ENCODE measurements at places on chromosomes 11 and 22.

DNA sequence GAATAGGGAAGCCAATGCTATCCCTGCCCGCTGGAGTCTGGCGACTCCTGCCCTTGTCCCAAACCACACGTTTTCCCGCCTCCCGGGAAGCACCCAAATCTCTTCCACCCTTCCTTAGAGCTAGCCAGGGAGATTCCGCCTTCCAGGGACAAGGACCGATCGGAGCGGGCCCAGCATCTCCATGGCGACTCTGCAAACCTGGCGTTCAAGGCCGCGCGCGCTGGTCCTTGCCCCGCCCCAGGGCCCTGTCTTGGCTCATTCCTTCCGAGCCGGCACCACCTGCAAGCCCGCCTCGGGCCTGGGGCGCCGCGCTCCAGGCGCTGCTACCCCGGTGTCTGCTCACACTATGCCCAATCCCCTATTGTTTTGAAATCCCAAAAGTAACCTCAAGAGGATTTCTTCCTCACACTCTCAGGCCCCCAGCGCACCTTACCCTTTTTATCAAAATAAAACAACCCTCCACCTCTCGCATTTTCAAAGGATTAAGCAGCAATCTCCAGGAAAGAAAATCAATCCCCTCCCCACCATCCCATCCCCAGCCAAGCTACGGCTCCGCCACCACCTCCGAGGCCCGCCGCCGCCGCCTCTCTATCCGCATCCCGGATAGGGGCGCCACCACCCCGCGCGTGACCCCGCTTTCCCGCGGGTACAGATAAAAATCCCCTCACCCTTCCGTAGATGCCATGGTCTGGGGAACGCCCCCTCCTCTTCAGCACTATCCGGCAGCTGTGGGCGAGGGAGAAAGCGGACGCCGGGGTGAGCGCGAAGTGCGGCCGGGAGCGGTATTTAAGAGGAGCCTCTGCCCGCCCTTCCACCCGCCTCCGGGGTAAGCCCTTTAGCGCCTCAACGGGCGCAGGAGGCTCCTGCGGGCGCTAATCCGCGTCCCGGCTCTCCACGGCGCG, 825 bp downstream of the SLC1A2 start:
- DNase-seq: no peak

GRCh38 chr11:45918331-45918941, 759 bp upstream of the PEX16 start:
- DNase-seq: peak; percentile 12

DNA sequence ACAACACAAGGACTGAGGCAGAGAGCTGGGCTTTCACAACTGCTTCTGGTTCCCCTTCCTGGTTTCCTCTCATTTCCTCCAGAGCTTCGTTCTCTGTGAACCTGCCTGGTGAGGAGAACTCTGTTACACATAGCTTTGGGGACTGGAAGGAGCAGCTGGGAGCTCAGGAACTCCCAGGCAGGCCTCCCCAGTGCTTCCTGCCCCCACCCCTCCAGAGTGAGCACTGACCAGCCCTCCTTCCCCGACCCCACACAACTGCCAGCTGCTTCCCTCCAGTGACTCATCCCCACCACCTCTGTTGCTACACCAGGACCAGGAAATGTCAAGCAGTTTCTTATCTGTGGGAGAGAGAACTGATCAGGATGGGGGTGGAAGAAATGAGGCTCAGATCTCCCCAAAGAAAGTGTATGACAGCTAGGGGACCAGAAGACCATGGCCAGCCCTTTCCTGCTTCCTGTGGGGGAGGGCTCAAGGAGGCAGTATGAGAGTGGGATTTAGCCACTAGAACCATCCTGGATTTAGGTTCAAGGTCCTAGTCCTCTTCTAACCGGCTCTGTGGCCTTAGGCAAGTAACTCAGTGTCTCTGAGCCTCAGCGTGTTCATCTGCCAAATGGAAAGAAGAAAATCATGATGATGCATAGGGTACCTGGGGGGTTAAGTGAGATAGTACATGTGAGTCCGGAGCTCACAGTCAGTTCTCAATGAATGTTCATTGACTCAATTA, 4.5 kb upstream of the TP53I11 start:
- peak; percentile 36 for DNase-seq

DNA sequence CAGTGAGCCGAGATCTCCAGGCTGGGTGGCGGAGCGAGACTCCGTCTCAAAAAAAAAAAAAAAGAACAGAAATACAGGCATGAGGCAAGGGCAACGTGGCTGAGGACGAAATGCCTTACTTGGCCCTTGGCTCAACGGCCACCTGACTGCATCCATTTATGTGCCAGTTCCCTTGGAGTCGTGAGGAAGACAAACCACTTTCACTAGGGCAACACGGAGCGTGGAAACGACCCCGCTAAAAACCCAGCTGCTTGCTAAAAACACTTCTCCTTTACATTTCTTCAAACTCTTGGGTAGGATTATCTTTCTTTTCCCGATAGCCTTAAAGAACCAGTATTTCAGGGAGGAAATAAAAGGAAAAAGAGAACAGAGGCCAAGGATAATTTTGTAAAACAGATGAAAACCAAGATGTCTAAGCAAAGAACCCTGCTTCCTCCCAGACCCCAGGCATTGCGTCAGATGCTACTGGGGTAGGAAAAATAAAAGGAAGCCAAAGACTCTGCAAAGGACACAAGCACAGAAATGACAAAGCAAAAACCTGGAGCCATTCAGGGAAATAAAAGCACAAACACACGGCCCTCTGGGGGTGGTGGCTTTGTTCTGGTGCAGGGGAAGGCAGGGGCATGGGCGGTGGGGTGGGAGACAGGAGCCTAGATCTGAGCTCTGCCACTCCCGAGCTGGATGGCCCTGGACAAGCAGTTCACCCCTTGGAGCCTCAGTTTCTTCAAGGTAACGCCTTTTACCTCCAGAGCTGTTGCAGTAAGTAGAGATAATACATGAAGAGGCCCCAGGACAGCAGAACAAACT, 37.0 kb downstream of the PC start:
- no peak for DNase-seq

DNA sequence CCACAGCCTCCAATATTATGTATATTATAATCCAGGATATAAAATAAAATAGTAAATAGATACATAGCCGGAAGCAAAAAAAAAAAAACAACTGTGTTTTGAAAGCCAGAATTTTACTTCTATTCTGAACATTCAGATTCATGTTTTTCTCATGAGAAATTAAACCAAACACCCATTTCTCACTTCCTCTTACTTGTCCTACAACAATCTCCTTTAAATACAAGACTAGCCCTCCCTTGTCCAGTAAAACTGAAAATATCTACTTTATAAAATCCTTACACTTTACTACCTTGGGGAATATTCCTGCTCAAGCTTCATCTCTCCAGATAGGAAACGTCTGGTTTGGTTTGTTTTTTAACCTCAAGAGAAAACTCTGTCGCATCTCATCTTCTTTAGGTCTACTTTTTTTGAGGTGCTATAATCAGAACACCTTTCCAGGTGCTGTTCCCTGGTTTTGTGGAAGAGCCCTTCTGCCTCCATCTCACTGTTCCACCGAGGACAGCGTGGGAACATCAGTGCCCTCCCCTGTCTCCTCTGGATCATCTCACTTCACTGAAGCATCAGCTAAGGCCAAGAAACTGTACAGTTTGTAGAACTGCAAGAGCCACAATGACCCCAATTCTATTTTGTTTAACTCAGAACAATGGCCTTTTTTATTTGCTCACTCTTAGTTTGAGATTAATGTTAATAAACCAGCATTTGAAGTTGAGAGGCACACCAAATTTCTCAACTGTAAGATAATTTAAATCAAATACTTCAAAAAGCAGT, 82.0 kb upstream of the ARHGAP32 start:
- DNase-seq: no peak

DNA sequence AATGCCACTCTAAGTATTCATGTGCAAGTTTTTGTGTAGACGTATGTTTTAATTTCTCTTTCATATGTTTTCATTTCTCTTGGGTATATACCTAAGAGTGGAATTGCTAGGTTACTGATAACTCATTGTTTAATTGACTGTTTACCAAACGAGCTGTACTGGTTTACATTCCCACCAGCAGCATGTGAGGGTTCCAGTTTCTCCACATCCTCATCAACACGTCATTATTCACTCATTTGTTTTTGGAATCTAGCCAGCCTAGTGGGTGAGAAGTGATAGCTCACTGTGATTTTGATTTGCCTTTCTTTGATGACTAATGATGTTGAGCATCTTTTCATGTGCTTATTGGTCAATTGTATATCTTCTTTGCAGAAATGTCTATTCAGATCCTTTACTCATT, 4.0 kb downstream of the ANKRD13D start:
- DNase-seq: no peak

GRCh38 chr22:38798496-38798895, 4.6 kb upstream of the DNAL4 start:
- no peak for DNase-seq

DNA sequence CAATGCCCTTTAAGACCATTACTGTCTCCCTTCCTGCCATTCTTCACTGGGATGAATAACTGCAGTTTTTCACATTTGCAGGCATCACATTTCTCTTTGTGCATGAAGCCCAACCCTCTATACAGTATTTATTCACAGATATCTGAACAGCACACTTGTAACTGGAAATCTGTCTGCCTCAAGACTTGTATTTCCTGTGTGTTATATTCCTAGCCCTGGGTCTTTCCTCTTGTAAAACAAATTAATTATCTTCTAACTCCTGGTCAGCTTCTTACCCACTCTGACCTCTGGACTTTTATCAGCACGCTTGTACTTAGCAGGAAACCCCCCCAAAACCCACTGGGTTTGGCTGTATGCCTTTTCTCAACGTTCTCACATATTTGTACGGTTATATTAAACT, 2.0 kb downstream of the CSRP3 start:
- DNase-seq: no peak

- DNase-seq: no peak
Measured at GRCh38 chr11:75831915-75832502, 17.0 kb downstream of the UVRAG start.

DNA sequence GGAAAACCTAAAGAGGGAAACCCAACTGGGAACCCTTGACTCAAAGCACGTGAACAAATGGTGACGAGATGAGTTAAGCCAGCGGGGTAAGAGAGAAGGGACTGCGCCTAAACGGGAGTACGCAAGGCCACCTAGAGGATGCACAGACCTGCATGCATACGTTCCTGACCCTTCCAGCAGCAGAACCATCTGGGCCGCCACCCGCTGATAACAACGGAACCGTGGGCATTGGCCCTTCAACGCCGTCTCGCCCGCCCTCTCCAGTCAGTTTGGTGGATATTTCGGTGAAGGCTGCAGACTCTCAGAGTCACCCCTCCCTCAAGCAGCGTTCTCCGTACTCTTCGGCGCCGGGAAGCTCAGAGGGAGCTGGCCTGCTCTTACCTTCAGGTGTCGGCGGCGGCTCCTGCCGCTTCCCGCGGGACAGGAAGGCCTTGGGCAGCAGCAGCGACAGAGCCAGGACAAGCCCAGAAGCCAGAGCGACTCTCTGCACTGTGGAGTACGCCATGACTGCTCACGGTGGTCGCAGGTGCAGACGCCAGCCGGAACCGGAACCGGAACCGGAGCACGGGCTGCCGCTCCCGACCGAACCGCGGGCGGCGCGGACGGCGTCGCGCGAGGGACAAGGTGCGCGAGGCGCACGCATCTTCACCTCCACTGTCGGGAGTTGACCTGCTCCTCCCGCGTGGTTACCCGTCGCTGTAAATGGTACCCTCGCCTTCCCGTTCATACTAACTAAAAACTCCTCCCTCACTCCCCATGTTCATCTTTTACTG, at the start of gene RIC3:
RIC3 (minus strand) TSS at position 541 of the 773 bp plus-strand sequence; CDS start at position 505, 36 bp downstream.
- DNase-seq: no peak

- DNase-seq: no peak
Measured at GRCh38 chr22:37484480-37485394, 1.4 kb downstream of the MFNG start.

DNA sequence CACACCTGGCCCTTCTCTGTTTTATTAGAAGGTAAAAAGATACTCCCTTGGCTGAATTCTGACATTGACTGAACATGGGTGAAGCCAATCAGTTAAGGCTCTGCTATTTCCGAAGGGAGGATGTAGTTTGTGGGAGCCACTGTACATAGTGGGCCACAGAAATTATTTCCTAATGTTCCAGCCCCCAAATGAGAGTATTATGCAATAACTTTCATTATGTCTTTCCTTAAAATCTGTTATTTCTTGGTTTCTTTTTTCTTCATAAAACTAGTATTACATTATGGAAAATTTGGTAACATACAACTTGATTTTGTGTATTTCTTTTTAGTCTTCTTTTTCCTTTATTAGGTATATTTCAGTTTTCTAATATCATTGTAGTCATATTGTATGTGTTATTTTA, 51.9 kb upstream of the EP300 start:
- no peak for DNase-seq

DNA sequence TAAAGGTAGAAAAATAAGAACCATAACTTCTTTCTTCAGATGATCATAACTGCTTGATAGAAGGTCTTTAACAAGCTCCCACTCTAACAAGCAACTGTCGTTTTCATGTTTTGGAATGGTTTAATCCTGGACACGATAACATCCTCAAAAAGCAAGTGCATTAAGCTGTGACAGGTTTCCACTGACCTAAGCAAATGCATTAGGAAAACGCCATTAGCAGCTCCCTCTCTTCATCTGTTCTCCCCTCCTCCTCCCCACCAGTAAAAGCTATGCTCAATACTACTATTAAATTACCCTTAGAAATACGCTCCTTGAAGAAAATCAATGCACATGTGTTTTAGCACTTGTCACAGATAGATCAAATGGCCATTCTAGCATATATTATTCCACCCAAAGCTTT, 729.4 kb downstream of the OPCML start:
- no peak for DNase-seq

DNA sequence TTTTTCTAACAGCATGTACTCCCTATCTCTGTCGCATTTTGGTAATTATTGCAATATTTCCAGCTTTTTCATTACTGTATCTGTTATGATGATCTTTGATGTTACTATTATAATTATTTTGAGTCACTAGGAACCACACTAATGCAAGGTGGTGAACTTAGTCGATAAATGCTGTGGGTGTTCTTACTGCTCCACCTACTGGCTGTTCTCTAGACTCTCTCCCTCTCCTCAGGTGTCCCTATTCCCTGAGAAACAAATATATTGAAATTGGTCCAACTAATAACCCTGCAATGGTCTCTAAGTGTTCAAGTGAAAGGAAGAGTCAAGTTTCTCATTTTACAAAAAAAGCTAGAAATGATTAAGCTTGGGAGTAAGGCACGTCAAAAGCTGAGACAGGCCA, 10.5 kb downstream of the ARL14EP start:
- no peak for DNase-seq

GRCh38 chr11:8080069-8080670, 841 bp upstream of the TUB start:
- no peak for DNase-seq

GRCh38 chr11:83156996-83157593, at the start of gene PCF11:
Gene PCF11, plus strand, starts transcription at chr11:83157131. Its CDS starts 309 bp downstream, at chr11:83157440.
- DNase-seq: no peak

Data from SW 1271 (cell line).